NCI-H187 (cell line): ENCODE measurements at places on chromosomes 1 and 21.

GRCh38 chr21:14271053-14271452 lies 55.1 kb downstream of the RBM11 start:
- DNase-seq, result no peak

GRCh38 chr1:214617246-214617645 lies 14.3 kb downstream of the CENPF start:
- no peak for DNase-seq

- no peak for DNase-seq
Measured at GRCh38 chr1:48341221-48341620, 118.7 kb downstream of the SLC5A9 start.

GRCh38 chr1:227749916-227750710 lies 14.9 kb downstream of the SNAP47 start:
- DNase-seq, result no peak

DNA sequence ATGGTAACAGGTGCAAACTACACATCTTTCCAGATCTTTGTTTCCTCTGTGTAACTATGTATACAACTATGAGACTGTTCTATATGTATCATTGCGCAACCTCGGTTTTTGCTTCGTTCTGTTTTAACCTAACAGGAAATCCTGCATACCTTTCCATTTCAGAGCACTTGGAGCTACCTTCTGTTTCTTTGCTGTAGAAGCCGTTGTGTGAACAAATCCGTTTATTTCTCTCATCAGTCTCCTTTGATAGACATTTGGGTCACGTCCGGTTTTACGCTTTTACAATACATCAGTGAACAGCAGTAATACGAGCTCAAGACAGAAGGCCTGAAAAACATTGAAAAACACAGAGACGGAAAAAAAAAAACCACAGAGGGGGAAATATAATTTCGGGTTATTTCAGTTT lies 10.5 kb downstream of the ATP5IF1 start:
- DNase-seq, result no peak
